ENCODE measurements at places on chromosomes 11 and 22.

DNA sequence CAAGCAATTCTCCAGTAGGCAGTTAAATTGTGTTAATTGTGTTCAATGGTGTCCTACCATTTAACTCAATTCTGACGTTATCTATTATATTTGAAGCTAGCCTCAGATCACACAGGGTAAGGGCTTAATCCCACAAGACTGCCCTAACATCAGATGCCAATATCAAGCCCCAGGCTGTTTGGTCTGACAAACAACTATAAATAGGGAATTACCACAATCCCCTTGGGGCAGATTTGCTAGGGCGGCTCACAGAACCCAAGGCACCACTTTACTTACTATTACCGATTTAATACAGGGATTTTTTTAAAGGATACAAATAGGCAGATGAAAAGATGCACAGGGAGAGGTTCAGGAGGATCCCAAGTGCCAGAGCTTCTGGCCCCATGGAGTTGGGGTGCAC, 678.4 kb downstream of the OPCML start:
- DNase-seq, result no peak

DNA sequence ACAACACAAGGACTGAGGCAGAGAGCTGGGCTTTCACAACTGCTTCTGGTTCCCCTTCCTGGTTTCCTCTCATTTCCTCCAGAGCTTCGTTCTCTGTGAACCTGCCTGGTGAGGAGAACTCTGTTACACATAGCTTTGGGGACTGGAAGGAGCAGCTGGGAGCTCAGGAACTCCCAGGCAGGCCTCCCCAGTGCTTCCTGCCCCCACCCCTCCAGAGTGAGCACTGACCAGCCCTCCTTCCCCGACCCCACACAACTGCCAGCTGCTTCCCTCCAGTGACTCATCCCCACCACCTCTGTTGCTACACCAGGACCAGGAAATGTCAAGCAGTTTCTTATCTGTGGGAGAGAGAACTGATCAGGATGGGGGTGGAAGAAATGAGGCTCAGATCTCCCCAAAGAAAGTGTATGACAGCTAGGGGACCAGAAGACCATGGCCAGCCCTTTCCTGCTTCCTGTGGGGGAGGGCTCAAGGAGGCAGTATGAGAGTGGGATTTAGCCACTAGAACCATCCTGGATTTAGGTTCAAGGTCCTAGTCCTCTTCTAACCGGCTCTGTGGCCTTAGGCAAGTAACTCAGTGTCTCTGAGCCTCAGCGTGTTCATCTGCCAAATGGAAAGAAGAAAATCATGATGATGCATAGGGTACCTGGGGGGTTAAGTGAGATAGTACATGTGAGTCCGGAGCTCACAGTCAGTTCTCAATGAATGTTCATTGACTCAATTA, 4.5 kb upstream of the TP53I11 start:
- no peak for DNase-seq

- DNase-seq, result no peak
These were observed 193.0 kb downstream of the MAML2 start for GRCh38 chr11:96149743-96150555.

DNA sequence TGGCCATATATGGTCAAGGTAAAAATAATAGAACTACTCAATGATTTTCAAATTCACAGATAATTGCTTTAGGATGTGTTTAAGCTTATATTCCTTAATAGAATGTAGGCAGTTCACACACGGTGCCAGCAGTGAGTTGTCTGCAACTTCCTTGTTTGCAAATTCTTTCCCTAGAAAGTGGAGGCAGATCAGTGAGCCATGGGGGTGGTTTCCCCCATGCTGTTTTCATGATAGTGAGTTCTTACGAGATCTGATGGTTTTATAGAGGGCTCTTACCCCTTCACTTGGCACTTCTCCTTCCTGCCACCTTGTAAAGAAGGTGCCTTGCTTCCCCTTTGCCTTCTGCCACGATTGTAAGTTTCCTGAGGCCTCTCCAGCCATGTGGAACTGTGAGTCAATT, 111.8 kb upstream of the LMO1 start:
- DNase-seq, result no peak

- no peak for DNase-seq
These were observed 3.4 kb downstream of the CADM1 start for GRCh38 chr11:115500547-115501501.

GRCh38 chr11:16191212-16191867, 165.0 kb downstream of the SOX6 start:
- no peak for DNase-seq

GRCh38 chr11:92540096-92540495, 315.5 kb downstream of the FAT3 start:
- DNase-seq, result no peak

DNA sequence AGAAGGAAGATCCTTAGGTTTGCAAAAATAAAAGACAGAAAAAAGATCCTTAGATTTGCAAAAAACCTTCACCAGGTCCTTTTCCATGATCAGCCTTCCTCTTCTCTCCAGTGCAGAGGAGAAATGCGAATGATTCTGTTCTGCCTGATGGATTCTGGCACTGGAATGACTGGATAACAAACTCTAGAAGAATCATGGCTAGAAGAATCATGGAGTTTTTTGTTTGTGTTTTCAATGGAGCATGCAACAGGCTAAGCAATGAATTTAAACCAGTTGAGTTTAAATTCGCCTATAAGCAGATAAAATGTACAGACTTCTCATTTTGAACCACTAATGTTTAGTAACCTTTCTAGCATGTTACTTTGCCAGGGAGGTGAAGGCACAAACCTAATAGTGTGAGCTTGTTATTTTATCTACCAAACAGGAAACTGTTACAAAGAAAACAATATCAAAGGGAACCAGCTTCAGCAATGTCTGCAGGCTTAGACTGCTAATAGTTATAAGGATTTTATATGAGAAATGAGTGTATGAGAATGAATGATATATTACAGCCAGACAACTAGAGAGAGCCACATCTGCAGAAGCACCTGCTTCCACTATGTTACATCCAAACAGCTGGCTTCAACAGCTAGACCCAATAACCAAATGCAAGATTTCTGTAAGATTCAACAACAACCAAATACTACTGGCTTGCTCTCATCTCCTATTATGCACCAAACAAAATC, 64.7 kb upstream of the APOA1 start:
- no peak for DNase-seq

DNA sequence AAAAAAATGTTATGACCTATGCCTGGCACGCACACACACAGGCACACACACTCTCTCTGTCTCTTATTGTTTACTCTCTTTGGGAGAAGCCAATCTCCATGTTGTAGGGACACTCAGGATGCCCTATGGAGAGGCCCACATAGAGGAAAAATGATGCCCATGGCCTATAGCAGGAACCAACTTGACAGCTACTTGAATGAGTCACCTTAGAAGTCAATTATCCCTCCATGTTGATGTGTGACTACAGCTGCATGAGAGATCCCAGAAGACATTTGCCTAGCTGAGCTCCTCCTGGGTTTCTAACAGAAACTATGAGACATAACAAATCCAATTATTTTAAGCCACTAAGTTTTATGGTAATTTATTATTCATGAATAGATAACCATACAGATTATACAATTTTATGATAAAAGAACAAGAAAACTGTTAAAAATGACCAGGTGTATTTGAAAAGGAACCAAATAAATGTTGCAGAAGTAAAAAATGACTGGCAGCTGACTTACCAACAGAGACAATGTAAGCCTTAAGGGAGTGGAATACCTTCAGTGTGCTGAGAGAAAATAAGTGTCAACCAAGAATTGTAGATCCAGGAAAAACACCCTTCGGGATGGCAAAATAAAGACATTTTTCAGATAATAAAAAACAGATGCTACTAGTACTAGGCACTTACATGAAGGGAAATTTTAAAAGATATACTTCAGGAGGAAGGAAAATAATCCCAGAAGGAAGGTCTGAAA, 403.7 kb upstream of the SYN3 start:
- no peak for DNase-seq

GRCh38 chr11:85096939-85097338, 530.2 kb downstream of the DLG2 start:
- no peak for DNase-seq

GRCh38 chr11:119650251-119650650, 78.7 kb downstream of the NECTIN1 start:
- DNase-seq, result no peak

Measured in stimulated activated CD4-positive, alpha-beta T cell treated with anti-CD3 and anti-CD28 coated beads, Interleukin-15, amount 100 ng/mL, for 1 hour (primary cell).